ENCODE measurements at places on chromosomes 4 and X. TPM values are rescaled to one million over a fixed set of nuclear protein-coding genes. Genes with fewer than 3 reads are reported as not detected.

Gene ARX
- total RNA-seq: not detected

Gene MRFAP1L1
- 70.2 TPM for total RNA-seq

Gene TAF7L
- total RNA-seq: 0.09 TPM

Gene LGI2
- not detected for total RNA-seq

Gene RRH
- 0.32 TPM for total RNA-seq

Gene SPANXN3
- total RNA-seq: not detected

Gene IL2
- 0.75 TPM for total RNA-seq

Gene USP17L25
- total RNA-seq: not detected

Gene INPP4B
- 104 TPM for total RNA-seq

Gene SLITRK4
- total RNA-seq: not detected

Gene MAGEA9B
- not detected for total RNA-seq

Gene FAM156A
- total RNA-seq: 18.2 TPM

Gene NLGN3
- 1.3 TPM for total RNA-seq

Gene TLR10
- not detected for total RNA-seq

Gene HMGN5
- total RNA-seq: 2.3 TPM

Gene DKK2
- total RNA-seq: not detected

Gene RAB9B
- 0.98 TPM for total RNA-seq

Gene TCP11X2
- total RNA-seq: not detected

Gene NUDT9
- total RNA-seq: 11.4 TPM

Gene CFP
- 19.3 TPM for total RNA-seq

Gene F11
- total RNA-seq: not detected

Gene FRG2
- total RNA-seq: not detected

Gene LRAT
- not detected for total RNA-seq

Gene DIPK2B
- not detected for total RNA-seq

Gene FHDC1
- total RNA-seq: 0.11 TPM

Gene MAGEA3
- not detected for total RNA-seq

Gene MAGEB17
- not detected for total RNA-seq

Gene KCNIP4
- not detected for total RNA-seq

All from T-helper 2 cell treated with Interferon-gamma antibody and Interleukin-4, amounts not matched to agents 100 ng/mL and 5 ng/mL, for 36 hours (primary cell).